ENCODE measurements at places on chromosomes 16 and 17. TPM values are rescaled to one million over a fixed set of nuclear protein-coding genes. Genes with fewer than 3 reads are reported as not detected.

Gene KRTAP4-6
- total RNA-seq, result not detected

GRCh38 chr16:1667271-1667670, 10.8 kb upstream of the JPT2 start:
- H3K27ac ChIP-seq, result no peak overlapping the region
- no peak overlapping the region for H3K4me3 ChIP-seq
- no peaks in the 10 kb centered on the region for H3K27me3 ChIP-seq

Gene RHBDF1
- 9.8 TPM for total RNA-seq

GRCh38 chr17:22600644-22601298, 908.4 kb downstream of the KCNJ18 start:
- H3K36me3 ChIP-seq, result no peaks in the 10 kb centered on the region
- no peak for DNase-seq
- H3K4me3 ChIP-seq, result no peak overlapping the region
- H3K4me1 ChIP-seq, result no peaks in the 10 kb centered on the region
- no peak overlapping the region for H3K27ac ChIP-seq
- H3K27me3 ChIP-seq, result no peaks in the 10 kb centered on the region

- no peaks in the 10 kb centered on the region for H3K4me1 ChIP-seq
- H3K27ac ChIP-seq, result no peak overlapping the region
- DNase-seq, result no peak
- H3K27me3 ChIP-seq, result no peaks in the 10 kb centered on the region
Observed at GRCh38 chr16:63612462-63613227, 1509.2 kb downstream of the CDH11 start.

Gene TP53TG3
- total RNA-seq, result not detected

Measured in adrenal gland (tissue), 19 donors.